ENCODE measurements at places on chromosomes 2 and 18.

- no peak for DNase-seq
Observed at GRCh38 chr2:203937788-203938187, 1.2 kb downstream of the ICOS start.

GRCh38 chr2:196961889-196962288 is 35.4 kb upstream of the PGAP1 start:
- no peak for DNase-seq

GRCh38 chr2:227191367-227191766 is 26.9 kb downstream of the COL4A3 start:
- no peak for DNase-seq

DNA sequence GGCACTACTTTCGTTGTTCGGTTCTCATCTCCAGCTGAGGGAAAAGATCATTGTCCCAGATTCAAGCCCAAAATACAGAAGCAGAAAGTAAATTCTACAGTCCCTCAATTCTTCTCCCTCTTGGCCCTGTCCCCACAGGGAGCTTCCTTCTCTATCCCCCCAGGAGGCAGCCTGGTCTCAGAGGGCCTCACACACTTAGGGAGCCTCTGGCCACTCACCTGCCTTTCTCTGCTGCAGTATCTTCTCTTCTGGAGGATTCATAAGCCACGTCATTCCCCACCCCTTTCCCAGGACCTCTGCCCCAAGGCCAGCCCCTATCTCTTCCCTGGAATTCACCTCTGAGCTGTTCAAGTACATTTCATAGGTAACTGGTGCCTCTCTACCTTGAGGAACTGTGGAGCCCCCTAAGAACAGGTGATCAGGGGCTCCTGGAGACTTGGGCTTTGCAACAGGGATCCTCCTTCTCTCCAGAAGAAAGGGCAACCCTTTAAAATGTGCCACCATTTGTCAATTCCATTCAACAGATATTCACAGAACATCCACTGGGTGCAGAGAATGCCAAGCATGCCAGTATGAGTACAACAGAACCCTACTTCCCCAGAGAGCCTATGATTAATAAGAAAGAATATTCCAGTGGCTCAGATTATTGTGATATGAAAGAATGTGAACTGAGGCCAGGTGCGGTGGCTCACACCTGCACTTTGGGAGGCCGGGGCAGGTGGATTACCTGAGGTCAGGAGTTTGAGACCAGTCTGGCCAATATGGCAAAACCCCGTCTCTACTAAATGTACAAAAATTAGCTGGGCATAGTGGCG is 72.9 kb downstream of the CIB4 start:
- DNase-seq = no peak

- no peak for DNase-seq
Observed at GRCh38 chr18:36297417-36298125, at the start of gene FHOD3. TSS of gene FHOD3 (plus strand) at chr18:36297713. CDS start at chr18:36297836, 123 bp downstream.

GRCh38 chr2:153105829-153106578 is 372.6 kb downstream of the RPRM start:
- no peak for DNase-seq

GRCh38 chr2:28377984-28378678 is 14.5 kb upstream of the FOSL2 start:
- no peak for DNase-seq

- no peak for DNase-seq
Observed at GRCh38 chr2:219628986-219629901, 1.8 kb downstream of the SLC4A3 start.

DNA sequence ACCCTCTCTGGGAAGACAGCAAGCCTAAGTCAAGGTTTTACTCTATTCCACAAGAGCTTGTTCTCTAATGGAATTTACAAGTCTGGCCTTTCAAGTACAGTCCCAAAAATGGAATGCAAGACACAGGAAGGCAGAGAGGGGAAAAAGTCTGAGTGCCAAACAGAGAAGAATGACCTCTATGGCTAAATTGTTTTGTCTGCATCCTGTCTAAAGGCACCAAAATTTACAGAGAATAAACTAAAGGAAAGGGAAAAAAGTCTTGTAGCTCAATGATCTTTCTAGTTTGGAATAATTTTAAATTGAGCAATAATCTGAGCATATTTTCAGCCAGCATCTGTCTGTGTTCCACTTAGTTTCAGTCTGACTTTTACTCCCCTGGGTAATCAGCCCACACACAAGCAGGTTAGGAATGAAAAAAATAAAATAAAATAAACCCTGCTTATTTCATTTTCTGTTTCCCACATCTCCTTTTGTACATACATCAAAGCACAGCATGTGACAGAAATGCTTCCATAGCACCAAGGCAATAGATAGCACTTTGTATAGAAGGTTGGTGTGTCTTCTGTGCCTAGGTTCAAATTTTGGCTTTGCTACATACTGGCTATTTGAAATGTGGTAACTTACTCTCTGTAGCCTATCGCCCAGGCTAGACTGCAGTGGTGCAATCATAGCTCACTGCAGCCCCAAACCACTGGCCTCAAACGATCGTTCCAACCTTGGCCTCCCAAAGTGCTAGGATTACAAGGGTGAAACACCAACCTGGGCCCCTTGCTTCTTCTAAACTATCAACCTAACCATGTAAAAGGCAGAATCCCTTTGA is 105.1 kb downstream of the SLC8A1 start:
- DNase-seq = no peak

DNA sequence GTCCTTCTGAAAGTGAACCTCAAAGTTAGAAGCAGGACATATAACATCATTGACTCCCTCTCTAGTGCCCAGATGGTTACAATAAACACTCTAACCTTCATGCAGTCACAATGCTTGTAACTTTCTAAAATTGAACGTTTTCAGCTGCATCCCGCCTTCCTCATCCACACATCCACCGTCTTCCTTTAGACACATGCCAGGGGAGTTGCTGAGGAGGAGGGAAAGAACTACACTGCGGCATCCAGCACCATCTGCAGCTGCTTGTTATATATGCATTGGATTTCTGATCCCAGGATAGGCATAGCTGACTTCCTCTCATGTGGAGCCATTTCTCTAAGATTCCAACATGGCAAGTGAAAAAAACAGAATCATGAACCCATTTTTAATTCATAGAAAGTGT is 96.8 kb downstream of the FBXO15 start:
- no peak for DNase-seq

GRCh38 chr2:231711677-231712450 is 3.5 kb downstream of the PTMA start:
- no peak for DNase-seq

DNA sequence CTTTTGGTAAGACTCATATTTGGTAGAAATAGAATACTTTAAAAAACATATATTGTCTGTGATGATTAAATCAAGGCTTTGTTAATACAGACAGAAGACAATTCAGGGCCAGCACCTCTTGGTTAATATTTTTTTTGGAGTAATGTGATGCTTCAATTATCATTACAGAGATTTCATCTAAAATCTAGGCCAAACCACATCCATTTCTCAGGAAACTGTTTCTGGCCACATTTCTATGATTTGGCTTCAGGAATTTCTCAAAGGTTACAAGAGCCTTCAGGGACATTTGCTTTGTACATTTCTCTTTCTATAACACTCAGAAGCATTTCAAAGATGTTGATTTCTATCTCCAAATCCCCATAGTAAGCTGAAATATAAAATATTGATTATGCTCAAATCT is 614.9 kb downstream of the LRP1B start:
- no peak for DNase-seq

- no peak for DNase-seq
Observed at GRCh38 chr18:48599391-48599790, 60.6 kb downstream of the CTIF start.

GRCh38 chr2:219522111-219523030 is 8.1 kb downstream of the ASIC4 start:
- no peak for DNase-seq

DNA sequence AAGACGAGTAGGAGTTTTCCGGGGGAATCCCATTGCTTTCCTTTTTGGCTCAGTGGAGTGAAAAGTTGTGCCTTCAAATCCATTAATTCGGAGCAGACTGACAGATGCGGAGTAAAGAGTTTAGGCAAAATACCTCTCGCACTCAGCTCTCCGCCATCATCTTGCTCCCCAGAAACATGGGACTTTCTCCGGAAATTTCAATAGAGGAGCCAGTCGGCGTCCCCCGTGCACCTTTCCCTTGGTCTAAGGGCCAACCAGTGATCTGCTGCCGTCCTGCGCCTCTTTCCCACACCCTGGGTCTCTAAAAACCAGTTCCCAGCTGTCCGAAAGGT is 318 bp downstream of the TYW5 start:
- DNase-seq = no peak

DNA sequence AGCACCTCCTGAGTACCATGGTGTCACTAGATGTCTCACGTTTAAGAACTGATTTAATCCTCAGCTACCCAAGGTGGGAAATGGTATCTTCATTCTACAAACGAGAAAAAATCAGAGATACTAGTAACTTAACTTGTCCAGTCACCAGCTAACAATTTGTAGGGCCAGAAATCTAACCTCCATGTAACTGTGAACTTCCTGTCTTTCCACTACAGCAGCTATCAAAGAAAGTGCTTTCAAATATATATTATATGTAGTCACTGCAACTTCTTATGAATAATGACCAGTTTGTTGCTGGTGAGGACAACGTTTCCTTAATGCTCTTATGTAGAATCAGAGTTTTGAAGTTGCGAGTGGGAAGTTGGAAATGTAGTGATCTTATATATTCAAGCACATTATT is 1.9 kb downstream of the REV1 start:
- DNase-seq = no peak

- DNase-seq = no peak
Observed at GRCh38 chr18:12442946-12443345, 35.2 kb downstream of the PRELID3A start.

GRCh38 chr2:123532994-123533393 is 492.1 kb upstream of the CNTNAP5 start:
- no peak for DNase-seq

- DNase-seq = no peak
Observed at GRCh38 chr2:228845162-228845925, 425.7 kb downstream of the PID1 start.

GRCh38 chr2:46555011-46555410 is 75.6 kb downstream of the TMEM247 start:
- DNase-seq = no peak

- no peak for DNase-seq
Observed at GRCh38 chr2:36670881-36671595, 25.5 kb upstream of the VIT start.

DNA sequence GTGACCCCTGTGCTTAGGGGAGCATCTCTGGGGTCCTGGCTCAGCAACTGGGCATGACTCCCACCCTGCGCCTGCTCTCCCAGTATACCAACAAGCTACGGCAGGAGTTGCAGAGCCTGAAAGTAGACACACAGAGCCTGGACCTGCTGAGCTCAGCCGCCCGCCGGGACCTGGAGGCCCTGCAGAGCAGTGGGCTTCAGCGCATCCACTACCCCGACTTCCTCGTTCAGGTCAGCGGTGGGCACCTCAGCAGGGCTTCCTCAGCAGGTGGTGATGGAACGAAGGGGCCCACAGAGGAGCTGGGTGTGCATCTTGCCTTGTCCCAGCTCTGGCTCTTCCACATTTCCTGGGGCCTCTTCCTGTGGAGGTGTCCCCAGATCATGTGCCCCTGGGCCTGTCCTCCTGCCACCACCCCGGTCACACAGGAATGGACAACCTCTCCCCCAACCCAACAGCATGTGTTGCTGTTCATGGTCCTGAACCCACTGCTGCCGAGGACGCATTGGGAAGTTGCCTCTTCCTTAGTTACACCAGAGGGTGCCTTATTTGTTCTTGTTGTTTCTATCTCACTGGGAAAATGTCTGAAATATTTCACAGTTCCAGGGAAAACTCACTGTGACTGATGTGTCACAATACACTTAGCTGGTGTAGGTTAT is 10.8 kb downstream of the PROM2 start:
- no peak for DNase-seq

DNA sequence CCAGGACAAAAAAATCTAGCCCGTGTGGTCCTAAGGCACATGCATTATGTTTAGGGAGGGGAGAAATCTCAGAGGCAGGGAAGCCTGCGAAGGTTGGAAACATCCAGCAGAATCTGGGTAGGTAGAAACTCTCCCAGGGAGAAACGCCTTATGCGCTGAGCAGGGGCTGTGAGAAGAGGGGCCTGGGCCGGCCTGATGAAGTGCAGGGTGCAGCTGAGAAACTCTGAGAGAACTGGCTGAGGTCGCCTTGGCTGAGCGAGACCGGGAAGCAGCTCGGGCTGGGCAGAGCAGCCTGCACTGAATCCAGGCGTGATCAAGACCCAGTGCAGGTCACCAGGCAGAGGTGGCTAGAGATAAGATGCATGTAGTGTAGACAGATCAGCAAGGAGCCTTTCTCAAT is 15.1 kb downstream of the CHMP1B start:
- no peak for DNase-seq

GRCh38 chr2:239249776-239250175 is 151.0 kb downstream of the HDAC4 start:
- no peak for DNase-seq

GRCh38 chr2:65530547-65531320 is 98.3 kb upstream of the SPRED2 start:
- DNase-seq = no peak

GRCh38 chr2:109721626-109722025 is 72.5 kb upstream of the RGPD5 start:
- no peak for DNase-seq

DNA sequence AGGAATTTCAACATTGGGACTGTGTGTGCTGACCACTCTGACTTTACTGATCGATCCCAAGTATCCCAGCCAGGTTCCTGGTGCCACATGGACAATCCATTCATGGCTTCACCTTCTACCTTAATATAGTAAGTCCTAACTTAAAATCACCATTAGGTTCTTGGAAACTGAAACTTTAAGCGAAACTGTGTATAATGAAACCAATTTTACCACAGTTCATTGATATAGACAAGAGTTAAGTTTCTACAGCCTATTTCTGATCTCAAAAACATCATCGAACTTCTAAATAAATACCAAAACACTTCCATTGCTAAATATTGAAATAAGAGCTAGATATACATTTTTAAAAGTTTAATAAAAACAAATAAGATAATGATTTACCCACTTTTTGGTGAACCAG is 4.4 kb upstream of the EXOC6B start:
- DNase-seq = no peak

DNA sequence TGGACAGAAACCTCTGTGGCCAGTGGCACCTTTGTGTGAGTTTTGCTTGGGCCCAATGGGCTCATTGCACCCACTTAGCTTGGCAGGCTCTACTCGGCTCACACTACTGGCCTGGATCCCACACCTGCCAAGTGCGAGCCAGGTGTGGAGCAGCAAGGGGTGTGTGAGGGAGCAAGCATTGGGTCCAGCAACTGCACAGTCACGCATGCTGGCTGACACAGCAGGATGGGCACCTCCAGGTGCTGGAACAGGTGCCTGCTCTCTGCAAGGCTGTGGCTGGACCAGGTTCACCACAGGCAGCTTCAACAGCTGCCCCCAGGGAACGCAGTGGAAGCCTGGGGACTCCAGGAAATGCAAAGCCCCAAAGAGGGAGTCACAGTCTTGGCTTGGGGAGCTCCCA is 94.2 kb downstream of the DOK6 start:
- DNase-seq = no peak

- no peak for DNase-seq
Observed at GRCh38 chr2:207015901-207016300, 76.6 kb downstream of the CPO start.

All from activated T-cell treated with anti-CD3 and anti-CD28 coated beads for 4 hours (primary cell).